ENCODE measurements at places on chromosomes 3 and 15.
A peak's percentile ranks its signal among the peaks of the same experiment; 100 is the strongest.

GRCh38 chr3:105747060-105747541 is 121.7 kb downstream of the CBLB start:
- no peak for DNase-seq

DNA sequence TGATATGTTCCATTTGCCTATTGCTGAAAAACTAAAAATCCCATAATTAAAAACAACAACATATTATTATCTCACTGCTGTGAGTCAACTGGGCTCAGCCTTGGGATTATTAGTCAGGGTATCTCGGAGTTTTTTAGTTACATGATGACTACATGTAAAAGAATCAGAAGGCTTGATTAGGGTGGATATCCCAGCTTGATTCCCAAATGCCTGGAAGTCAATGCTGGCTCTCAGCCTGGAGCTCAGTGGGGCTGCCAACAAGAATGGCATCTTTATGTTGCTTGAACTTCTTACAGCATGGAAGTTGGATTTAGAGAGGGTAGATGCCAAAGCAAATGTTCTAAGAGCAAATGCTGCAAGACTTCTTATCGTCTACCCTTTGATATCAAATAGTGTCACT is 278.5 kb downstream of the PLOD2 start:
- DNase-seq = no peak

DNA sequence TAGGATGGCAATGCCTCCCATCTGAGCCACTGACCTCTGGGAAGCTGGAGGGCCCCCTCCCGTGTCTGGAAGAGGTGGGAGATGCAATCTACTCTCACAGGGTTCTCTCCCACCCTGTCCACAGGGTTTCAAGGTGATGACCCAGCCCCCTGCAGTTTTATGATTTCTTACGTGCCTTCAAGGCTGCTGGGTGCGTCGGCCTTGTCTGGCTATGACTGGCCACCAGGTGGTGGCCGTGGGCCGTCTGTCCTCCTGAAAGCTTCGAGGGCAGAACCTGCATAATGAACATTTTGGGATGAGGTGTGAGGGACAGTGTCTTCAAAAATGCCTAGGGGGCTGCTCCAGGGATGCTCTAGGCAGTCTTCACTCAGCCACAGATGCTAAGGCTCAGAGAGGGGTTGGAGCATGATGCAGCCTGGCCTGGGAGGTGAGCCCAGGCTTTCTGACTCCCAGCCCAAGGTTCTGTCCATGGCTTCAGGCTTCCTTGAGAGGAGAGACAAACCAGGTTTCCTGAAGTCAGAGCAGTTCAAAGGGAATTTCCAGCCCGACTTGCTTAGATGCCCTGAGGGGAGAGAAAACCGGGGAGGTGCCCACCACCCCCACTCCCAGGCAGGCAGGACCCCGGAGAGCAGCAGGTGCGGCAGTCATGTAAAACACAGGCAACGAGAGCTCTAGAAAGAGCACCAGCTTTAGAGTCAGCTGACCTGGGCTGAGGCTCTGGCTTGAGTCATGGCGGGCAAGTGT is 18.7 kb downstream of the ISG20 start:
- no peak for DNase-seq

GRCh38 chr15:82303956-82304777 is 41.5 kb downstream of the SAXO2 start:
- no peak for DNase-seq

DNA sequence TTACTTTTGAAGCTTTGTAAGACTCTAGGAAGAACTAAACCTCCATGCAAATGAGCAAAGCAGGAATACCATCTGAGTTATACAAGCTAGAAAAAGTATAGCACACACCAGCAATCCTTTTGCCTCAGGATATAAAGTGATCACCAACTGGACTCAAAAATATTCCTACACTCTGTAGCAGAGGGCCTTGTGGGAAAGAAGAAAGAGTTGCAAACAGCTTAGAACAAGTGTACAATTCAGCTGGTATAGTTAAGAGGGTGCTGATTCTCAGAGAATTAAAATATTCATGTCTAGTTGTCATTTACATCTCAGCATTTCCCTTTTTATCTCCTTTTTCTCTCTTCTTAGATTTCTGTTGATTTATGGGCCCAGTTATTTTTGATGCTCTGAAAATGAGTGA is 248.4 kb downstream of the GAP43 start:
- DNase-seq = no peak

DNA sequence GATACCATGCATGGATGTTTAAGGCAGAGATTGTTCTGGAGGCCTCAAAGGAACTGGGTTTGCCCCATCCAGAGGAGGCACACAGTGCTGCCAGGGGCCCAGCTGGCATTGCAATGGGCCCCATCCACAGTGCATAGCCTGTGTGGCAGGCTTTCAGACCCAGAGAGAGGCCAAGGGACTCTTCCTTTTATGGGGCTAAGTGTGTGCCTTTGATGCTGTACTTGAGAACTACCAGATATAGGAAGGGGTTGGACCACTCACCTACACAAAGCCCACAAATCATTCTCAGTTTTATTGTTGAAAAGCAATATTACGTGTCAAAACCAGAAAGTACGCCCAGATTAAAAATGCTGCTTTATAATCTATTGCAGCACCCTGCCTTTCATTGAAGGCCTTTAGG is 134.9 kb downstream of the EPHB1 start:
- DNase-seq = no peak

DNA sequence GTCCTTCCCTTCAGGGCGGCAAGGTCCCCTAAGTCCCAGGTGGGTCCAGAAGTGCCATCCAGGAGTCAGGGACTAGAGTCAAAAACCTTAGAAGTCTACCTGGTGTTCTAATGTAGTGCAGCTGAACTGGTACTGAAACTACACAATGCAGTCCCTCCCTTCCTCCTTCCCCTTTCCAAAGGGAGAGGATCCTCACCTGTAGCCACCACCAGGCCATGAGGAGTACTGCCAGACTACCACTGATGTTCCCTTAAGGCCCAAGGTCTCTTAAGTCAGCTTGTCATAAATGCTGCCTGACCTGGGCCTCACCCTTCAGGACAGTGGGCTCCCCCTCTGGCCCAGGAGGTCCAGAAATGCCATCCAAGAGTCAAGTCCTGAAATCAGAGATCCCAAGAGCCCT is 98.9 kb downstream of the ULK4 start:
- no peak for DNase-seq

DNA sequence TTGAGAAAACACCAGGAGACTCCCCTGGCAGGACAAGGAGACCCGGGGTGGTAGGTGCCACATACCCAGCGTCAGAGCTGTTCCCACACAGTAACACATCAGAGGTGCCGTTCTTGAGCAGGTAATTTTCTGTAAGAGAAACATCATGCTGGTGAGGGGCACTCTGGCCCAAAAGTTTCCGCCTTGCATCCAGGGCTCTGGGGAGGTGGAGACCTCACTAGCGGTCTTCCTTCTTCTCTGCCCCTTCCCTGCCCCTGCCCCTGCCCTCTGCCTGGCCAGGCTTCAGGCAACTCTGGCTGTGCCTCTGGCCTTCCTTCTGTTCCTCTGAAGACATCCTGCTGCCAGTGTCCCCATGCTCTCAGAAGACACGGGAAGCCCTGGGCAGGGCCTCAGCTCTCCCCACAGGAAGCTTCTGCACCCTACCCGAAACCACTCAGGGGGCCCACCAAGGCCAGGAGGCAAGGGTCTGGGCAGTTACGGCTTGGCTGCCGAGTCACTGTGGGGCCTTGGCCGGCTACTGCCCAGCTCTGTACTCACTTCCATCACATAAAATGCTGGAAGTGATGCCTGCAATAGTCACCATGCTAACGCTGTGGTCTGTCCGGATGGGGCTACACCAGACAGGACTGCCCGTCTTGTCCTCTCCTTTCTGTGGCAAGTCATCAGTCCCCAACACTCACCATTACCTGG is 41.3 kb downstream of the SCN5A start:
- DNase-seq = no peak

DNA sequence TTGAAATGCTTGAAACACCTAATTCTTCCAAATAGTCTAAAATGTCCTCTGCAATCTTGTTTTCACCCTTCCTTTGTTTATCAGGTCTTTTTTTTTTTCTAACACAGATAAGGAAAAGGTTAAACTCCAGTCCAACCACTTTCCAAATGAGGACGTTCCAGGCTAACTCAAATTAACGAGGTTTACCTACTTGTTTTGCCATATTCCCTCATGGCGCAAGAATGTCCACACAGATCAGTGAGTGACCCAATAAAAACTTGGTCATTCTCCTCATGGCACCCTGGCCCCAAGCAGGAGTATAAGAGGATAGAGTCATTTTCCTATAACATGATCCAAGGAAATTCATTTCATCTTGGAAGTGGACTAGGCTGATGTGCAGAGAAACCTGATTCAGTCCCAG is 6.6 kb upstream of the LIPC start:
- DNase-seq = no peak

- DNase-seq = peak; percentile 51
Measured at GRCh38 chr15:71730277-71731144, 79.8 kb upstream of the NR2E3 start.

GRCh38 chr3:177905173-177906125 is 630.8 kb upstream of the KCNMB2 start:
- no peak for DNase-seq

DNA sequence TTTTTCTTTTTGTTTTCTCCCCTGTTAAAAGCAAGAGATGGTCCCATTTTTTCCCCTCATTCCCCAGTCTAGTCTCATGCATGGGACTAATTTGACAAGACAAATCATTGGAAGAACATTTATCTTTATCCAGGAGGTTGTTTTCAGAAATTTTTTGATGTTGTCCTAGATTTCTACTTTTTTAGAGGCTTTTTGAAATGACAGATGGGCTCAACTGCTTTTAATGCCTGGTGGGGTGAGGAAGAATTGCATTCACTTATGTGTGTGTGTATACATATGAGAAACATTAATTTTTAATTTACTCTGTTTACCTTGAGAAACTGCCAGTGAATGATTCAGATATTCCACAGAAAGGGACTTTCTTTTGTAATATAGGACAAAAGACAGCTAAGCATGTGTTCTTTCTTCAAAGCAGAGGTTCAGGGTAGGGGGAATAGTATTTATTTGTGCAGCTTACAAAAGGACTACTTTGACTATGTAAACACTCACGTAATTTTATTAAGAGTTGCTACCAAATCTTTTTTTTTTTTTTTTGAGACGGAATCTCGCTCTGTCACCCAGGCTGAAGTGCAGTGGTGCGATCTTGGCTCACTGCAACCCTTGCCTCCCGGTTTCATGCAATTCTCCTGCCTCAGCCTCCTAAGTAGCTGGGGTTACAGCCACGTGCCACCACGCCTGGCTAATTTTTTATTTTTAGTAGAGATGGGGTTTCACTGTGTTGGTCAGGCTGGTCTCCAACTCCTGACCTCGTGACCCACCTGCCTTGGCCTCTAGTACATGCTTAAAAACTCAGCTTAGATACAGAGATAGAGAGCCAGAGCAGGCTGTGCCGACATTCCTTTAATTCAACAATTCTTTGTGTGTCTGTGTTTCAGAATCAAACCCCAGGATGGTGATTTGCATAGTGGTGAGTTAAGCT is 130.1 kb upstream of the RARB start:
- DNase-seq = no peak

DNA sequence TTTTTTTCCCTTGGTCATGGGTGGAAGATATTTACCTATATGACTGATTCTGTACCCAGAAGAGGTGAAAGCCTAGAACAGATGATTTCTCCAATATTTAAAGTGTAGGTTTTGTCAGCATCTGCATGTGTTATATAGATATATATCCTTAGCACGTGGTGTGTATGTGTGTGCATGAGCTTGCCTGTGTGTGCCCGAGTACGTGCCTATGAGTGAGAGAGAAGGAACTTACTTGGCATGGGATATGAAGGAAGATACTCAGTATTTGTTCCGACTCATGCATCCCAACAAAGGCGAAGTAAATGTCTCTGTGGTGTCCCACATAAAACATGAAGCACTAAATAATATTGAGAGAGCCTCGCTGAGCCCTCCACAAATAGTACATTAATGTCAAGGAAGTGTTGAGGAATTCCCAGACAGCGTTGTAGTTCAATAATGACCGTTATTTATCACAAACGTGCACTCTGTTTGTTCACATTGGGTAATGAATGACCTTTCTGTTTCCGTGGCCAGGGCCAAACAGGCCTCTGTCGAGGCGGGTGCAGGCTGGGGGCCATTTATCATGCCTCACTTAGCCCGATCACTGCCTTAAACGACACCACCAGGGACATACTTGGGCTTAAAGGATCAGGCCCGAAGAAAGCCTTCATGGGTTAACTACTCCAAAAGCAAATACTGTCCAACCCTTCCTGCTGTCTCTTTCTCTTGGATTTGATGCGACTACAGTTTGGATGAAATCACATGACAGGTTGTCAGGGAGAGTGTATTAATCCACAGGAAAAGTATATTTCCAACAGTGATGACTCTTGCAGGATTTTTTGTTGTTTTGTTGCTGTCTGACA is 267.7 kb downstream of the PTPRG start:
- DNase-seq = no peak

GRCh38 chr3:195247863-195248189 is 23.1 kb downstream of the XXYLT1 start:
- no peak for DNase-seq

DNA sequence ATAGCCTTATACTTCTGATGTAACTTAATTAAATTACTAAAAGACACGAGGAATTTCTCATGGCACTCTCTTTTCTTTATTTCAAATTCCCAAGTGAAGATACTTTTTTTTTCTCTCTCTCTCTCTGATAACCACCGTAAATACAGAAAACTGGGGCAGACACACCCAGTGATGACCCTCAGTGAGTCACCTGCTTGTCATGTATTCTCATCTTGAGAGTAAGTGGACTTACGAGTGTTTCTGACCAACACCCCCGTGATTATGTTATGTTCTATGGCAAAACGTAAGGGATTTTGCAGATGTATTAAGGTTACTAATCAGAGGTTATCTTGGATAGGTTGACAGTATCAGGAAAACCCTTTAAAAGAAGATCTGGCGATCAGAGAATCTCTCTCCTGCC is 348.8 kb upstream of the ZNF717 start:
- DNase-seq = no peak

DNA sequence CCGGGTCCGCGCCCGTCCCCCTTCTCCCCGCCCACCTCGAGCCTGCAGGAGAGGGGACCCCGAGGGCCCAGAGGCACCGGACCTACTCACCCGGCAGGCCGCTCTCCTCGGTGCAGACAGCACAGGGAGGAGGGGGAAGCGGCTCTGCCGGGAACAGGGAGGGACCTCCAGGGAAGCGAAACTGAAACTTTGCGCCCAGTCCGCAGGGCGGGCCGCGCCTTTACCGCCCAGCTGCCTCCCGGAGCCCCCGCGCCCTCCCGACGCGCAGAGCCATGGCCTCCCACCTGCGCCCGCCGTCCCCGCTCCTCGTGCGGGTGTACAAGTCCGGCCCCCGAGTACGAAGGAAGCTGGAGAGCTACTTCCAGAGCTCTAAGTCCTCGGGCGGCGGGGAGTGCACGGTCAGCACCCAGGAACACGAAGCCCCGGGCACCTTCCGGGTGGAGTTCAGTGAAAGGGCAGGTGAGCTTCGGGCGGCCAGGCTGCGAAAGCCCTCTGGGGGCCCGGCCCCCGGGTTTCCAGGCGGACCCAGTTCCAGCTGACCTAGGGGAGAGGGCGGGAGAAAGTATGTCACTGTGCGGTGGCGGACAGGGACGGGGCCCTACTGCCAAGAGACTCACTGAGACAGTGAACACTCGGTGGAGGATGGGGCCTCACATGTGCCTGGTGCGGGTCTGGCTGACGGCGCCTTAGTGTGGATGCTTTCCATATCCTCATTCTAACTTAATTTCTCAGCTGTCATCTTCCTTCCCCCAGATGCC is at the start of the genes DTX3L and PARP9:
DTX3L (plus strand) TSS at position 184 of the 758 bp plus-strand sequence; CDS start at position 273, 89 bp downstream.
PARP9 (minus strand) TSS at position 146 of the 758 bp plus-strand sequence. CDS start 4,680 bp downstream, outside the sequence.
- DNase-seq = peak; percentile 73

All from Kasumi-1 (cell line).